Skeletal muscle cell (primary cell): ENCODE measurements at places on chromosomes 4 and X.

GRCh38 chrX:23341452-23341851 lies 6.8 kb downstream of the PTCHD1 start:
- DNase-seq = no peak

DNA sequence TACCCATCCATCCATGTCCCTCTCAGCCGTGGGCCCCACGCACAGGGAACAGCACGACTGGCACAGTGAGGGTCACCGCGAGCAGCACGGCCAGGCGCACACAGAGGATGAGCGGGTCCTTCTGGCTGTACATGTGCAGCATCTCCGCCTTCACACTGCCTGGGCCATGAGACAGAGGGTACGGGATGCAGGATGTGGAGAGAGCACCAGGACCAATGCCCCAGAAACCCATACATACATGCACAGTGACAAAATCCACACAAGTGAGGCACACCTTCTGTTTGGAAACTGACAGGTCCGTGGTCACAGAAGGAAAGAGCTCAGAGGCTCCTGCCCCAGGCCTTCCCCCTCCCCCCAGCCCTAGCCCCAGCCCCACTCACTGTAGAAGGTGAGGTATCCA lies 9.5 kb downstream of the SLC38A5 start:
- DNase-seq = no peak

- DNase-seq = peak; percentile 42
Measured at GRCh38 chrX:118571836-118572235, 76.2 kb downstream of the DOCK11 start.

- DNase-seq = no peak
Measured at GRCh38 chr4:175806727-175807126, 5.3 kb downstream of the GPM6A start.

GRCh38 chr4:5371415-5372190 lies 320.3 kb downstream of the STK32B start:
- no peak for DNase-seq

GRCh38 chrX:123330229-123330942 lies 146.3 kb downstream of the GRIA3 start:
- DNase-seq = no peak

DNA sequence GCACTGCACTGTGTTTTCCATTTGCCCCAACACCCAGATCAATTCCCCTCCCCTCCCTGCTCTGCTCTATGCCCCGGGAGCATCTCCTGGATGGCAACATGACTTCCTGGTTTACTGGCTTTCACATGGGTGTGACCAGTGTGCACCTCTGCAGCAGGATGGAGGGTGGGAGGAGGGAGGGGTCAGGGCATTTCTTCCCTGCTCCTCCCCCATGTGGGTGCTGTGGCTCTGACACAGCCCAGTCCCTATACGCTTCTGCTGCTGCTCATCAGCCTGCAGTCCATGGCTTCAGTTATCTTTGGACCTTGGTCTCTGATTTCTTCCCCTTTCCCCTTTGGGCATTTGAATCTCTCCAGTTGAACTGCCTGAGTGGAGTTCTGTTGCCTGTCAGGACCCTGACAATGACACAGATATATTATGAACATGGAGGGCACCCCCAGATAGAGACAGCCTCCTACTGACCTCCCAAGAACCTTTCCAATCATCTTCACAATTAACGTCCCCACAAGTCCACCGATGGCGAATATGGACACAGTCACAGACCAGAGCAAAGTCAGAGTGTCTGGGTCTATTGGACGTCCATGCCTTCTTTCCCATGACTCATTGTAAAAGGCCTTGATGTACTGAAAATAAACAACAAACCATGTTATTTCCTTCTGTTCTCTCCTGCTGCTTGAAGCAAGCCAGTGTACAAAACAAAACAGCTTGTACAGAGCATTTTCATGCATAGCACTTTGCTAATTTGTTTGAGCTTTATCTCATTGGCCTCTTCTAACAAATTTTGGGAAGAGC lies 24.8 kb downstream of the SLC2A9 start:
- no peak for DNase-seq

DNA sequence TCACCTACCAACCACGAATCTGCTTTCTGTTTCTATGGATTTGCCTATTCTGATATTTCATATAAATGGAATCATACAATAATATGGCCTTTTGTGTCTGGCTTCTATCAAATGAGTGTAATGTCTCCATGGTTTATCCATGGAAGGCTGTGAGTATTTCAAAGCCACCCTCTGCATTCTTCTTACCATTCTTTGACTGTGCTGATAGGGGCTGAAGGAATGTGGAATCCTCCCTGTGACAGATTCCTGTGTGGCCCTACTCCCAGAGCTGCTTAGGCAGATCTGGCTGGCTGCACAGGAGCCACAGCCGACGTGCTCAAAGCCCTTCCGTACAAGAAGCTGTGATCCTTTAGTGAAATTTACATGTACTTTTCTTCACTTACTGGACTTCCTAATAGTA lies 163.2 kb downstream of the HS6ST2 start:
- DNase-seq = no peak
